ENCODE measurements at places on chromosomes 16 and 17.

GRCh38 chr17:7192271-7192937 lies 13.2 kb upstream of the ASGR1 start:
- no peak for DNase-seq

DNA sequence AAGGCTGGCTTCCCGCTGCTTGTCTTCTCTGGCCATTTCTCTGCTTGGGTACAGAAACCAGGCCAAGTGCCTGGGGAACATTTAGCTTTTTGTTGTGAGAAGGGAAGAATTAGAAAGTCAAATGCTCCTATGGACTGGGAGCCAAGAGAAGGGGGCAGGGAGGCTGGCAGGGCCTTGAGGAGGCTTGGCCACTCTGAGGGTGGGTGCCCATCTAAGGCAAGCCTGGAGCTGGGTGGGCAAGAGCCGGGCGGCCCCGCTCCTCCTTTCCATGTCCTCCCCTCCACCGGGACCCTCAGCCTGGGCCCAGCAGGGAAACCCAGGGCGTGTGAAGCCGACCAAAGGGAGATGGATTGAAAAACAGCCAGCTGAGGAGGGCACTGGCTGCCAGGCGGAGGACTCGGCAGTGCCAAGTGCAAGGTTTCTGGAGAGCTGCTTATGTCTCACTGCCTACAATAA lies 69.4 kb downstream of the NTN1 start:
- no peak for DNase-seq

DNA sequence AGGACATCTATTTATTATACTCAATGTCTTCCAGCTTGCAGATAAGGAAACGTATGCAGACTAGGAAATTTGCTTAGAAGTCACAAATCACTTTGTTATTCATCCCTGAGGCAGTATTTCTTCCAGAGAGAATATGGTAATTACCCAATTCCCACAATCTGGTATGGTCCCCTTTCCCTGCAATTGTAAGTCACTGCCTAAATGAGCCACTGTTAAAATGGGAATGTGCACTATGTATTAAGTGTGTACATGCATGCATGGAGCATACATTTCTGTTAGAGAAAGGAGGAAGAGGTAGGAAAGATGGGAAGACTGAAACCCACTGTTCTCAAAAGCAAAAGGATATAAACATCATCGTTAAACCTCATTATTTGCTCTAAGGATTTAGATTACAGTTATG lies 10.0 kb downstream of the NUFIP2 start:
- DNase-seq, result no peak

GRCh38 chr17:70492368-70492767 lies 323.0 kb downstream of the KCNJ2 start:
- DNase-seq, result no peak

DNA sequence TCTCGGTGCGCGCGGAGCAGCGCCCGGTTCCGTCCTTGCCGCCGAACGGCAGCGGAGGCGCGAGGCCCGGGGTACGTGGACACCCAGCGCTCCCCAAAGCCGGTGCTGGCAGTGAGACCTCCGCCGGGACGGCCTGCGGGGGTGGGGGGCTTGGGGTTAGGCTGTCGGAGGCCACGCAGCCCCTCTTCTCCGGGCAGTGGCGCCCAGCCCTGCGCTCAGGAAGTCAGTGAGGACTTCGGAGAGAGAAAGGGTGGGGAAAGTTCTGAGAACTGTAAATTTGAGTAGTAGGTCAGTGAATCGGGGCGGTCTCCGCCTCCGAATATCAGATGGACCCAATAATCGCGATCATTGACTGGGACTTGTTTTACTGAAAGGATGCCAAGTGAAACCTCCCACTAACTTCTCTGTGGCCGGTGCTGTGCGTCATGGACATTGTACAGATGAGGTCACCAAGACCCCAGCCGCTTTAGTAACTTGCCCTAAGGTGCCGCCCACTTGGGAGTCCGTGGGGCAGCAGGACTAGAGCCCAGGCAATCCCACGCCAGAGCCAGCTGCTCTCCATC lies 468 bp downstream of the IL4R start:
- DNase-seq, result no peak

DNA sequence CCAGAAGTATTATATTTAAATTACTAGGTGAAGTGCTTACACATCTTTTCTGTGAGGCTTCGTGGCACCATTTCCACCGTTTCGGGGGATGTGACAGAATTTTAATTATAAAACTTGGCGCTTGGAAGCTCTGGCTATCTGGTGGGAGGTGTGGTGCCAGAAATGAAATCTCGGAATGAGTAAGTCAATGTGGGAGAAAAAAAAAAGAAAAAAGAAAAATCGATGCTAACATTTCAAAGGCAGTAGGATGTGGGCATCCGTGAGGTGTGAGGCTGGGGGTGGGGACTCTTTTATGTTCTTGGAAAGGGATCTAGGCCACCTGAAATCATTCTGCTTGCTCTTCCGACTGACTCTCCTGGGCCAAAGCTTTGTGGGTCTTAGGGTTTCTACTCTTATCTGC lies 21.9 kb downstream of the CPPED1 start:
- DNase-seq, result no peak

DNA sequence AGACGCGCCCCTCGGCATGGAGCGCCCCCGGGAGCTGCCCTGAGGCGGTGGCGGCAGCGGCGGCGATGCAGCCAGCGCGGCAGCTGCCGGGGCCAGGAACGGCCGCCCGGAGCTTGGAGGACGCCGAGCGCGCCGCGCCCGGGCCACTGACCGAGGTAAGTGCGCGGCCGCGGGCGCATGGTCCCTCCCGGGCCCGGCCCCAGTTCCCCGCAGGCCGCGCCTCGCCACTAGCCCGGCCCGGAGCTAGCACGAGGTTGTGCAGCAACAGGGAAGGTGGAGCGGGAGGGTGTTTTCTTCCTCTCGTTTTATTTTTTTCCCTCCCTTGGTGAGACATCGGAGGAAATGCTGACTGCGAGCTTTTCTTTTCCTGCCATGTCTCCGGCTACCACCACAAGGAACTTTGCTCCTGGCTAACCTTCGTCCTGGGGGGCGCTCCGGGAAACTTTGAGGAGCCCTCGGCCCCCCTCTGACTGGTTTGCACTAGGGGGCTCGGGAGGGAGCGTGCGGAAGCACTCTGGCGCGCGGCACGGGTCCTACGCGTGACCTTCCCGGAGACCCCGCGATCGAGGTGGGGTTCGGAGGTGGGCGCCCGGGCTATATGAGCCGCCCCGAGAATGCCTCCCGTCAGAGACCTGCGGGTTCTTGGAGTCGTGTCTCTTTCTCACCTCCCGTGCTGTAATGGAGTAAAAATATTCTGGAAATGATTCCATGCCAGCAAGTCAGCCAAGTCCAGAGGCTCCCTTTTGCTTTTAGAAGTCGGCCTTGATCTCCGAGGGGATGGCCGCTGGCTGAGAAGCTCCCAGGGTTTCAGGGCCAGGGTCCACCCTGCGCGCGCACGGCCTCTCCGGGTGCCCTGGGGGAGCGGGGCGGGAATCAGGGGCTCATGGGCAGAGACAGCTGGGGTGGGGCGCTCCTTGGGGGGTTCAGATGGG lies 868 bp downstream of the KCNJ12 start:
- DNase-seq, result peak; percentile 70

GRCh38 chr17:42203354-42203753 lies 9.1 kb upstream of the GHDC start:
- DNase-seq, result no peak

DNA sequence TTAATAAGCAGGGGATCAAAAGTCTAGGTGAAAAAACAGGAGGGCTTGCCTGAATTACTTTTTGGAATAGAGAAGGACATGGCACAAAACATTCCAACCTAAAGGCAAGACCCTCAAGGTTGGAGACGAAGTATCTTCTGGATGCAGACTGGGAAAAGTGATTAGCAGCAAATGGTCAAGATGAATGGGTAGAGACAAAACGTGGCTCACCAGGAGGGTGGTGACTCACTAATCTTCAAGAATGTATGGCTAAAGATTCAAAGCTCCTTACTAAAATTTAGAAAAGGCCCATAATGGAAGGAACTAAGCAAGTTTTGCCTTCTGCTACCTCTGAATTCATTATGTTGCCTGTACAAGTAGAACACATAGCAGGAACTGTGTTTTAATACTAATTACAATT lies 469.5 kb upstream of the RBFOX1 start:
- DNase-seq, result no peak

GRCh38 chr17:9237053-9237410 lies 215.7 kb downstream of the NTN1 start:
- no peak for DNase-seq
